IPS DF 19.7 (cell line): ENCODE measurements at places on chromosomes 4 and X.

- no peak for DNase-seq
These were observed 162.9 kb upstream of the FGF13 start for GRCh38 chrX:138874271-138874935.

GRCh38 chr4:10403633-10404445, 53.4 kb downstream of the ZNF518B start:
- DNase-seq, result no peak

DNA sequence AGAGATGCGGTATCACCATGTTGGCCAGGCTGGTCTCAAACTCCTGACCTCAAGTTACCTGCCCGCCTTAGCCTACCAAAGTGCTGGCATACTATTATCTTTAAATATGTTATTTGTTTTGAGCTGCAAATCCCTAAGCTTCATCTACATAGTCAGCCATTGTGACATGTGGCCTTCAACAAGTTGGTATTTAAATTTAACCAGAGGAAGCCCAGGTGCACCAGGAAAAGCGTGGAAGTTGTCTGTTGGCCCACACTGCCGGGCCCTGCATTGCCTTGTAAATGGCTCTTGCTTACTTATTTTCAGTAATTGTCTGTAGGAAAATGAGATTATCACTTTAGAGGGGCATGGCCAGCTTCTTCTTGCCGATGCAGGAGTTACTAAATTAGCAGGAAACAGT, 6.0 kb downstream of the WWC2 start:
- DNase-seq, result no peak

DNA sequence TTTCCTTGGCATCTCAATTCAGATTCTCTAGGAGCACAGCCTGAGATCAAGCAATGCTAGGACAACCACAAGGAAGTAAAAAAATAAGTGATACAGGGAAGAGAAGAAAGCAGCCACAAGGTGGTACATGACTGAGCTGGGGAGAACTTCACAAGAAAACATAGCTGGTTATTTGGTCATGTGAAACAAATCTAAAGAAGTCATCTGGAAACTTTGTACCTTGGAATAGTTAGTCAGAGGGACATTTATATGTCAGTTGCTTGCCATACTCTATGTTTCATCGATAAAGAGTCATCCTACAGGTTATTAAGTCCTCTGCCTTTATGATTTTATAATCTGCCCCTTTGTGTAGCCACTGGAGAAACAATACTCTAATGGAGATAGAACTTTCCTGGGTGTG, 575.1 kb downstream of the IL15 start:
- DNase-seq, result no peak

DNA sequence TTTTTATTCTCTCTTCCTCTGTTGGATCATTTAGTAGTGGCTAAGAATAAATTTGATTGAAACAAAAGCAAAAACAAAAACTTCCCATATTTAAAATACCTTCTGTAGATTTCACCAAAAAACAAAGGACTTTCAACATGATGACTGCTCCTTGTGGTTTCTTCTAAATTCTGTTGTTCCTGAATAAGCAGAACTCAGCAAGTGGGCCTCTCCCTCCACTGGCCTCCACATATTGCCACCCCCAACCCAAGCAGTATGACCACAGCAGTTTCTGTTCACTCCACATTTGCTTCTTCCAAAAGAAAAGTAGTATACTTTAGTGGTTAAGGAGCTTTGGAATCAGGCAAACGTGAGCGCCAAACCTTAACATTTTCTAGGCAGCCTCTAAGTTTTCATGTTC, 114.7 kb downstream of the COX18 start:
- DNase-seq, result no peak

- no peak for DNase-seq
These were observed 7.1 kb downstream of the FRMPD4 start for GRCh38 chrX:12145402-12145801.

- DNase-seq, result no peak
These were observed 30.4 kb downstream of the TXK start for GRCh38 chr4:48103483-48104139.

DNA sequence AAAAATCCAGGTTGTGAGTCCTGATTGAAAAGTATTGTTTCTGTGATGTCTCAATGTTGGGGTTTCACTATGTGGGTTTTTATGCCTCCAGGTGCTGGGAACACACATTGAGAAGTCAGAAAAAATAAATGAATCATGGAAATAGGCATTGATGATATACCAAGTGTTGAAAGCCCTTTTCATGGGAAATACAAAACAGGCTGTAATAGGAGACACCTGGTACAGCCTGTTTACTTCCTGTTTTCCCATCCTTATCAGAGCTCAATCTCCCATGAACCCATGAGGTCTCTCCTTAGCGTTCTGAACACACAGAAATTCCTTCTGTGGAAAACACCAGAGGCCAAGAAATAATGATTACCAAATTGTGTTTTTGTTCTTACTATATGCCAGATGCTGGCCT, 106.3 kb upstream of the BOD1L1 start:
- DNase-seq, result no peak

DNA sequence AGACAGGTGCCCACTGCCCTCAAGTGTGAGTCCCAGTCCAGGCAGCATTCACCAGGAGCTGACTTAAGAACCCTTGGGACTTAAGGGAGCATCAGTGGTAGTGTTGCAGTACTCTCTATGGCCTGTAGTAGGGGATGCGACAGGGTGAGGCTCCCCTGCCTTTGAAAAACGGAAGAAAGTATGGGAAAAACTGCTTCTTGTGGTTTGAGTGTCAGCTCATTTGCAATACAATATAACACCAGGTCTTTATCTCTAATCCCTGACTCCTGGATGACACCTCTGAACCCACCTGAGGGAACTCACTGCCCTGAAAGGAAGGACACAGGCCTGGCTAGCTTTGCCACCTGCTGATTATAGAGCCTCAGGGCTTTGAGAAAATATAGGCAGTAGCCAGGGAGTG, 176.0 kb downstream of the SMARCA1 start:
- peak; percentile 40 for DNase-seq

- no peak for DNase-seq
These were observed 116.0 kb downstream of the PACRGL start for GRCh38 chr4:20816287-20816686.

DNA sequence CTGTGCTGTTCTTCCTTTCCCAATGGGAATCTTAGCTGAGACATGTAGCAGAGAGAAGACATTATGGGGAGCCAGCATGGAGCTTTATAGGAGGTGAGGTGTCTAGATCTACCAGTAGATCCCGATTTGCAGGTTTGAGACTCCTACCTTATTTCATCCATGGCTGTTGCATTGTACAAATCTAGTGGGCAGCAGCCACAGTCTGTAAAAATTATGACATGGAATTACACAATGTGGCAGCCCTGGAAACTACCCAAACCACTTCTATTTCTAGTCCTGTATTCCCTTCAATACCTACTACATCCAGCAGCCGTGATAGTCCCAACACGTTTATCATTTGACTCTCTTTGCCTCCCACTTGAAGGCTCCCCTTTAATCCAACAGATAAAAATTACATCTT, 8.1 kb downstream of the ATP7A start:
- no peak for DNase-seq

GRCh38 chr4:139596034-139596683, 40.1 kb upstream of the SETD7 start:
- DNase-seq, result no peak

GRCh38 chr4:188221090-188221489, 81.8 kb downstream of the TRIML1 start:
- DNase-seq, result no peak

DNA sequence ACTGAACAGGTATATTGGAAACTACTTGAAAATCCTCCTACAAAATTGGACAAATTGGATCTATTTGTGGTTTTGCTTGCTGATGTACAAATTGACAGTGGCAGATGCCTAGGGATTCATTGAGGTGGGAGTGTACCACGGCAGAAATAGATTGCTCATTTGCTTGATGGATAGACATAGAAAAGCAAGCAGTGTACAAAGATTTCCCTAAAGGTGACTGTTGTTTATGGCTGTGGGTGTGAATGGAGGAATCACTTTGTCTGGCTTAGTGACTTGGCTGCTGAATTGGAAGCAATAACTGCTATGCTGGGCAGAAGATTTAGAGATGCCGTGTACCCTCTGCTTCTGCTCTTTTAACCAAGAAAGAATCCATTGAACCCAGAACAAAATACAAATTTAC, 191.0 kb upstream of the GRID2 start:
- DNase-seq, result no peak

GRCh38 chr4:169774466-169775445, 17.0 kb upstream of the HPF1 start:
- no peak for DNase-seq

DNA sequence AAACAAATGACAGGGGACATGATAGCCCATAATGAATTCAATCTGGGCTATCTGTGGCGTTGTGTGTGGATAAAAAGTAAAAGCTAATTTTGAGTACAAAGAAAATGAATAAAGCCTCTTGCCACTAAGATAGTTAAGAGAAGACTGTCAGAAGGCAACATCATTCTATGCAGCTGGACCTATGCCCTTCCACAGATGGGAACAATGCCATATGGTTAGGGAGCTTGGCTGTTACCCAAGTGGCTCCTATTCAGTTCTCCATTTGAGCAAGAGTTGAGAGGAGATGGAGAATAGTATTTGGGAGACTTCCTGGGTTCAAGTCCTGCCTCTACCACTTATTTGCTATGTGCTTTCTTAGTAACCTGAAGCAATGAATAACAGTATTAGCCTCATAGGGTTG, 107.7 kb downstream of the ANXA3 start:
- DNase-seq, result no peak
